Activated effector memory CD4-positive, alpha-beta T cell treated with Interleukin-2 at 50 U/mL for 16 hours (primary cell): ENCODE measurements at places on chromosomes 12 and 14.

DNA sequence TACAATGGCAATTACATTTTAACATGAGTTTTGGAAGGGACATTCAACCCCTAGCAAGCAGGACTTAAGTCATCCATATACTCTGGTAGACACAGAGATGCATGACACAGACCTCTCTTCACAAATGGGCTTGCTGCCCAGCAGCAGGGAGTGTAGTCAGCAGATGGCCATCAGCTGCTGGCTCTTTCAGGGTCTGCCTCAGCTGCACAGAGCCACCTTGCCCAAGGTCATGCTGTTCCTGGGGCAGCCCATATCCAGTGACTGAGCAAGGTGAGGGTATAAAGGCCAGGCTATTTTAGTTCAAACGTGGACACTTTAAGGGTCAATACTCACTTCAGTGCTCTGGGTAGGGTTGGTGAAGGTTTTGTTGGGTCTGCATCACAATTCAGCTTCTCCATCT, 58.3 kb upstream of the JDP2 start:
- DNase-seq, result no peak

DNA sequence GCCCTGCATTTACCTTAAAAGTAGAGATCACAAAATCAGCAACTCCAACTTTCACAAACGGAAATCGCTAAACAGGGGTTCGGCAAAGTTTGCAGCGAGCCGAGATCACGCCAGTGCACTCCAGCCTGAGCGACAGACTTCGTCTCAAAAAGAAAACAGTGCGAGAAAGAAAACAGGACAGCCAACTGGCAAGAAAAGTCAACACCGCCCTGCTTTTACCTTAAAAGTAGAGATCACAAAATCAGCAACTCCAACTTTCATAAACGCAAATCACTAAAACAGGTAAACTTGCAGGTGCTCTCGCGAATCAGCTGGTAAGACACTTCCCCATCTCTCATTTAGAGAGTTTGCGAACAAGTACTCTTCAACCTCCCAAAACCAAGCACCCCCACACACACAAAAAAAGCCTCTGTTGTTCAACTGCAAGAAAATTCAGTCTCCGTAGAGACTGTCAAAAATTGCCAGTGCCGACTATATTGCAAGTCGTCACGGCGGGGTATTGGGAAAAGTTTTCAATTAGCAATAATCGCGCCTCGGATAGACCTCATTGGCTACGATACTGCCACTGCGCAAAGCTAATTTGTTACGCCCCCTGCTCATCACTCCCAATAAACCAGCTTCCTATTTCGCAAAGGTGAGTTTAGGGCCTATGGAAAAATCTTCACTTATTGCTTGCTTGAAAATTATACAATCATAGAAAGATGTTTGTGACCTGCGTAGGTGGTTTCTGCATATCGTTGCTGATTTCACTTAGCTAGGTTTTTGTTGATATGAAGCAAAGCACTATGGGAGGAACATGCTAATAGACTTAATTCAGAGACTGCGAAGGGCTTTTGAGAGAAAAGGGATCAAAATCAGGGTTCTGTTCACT, at the start of gene RNU4-1:
RNU4-1 (minus strand) TSS at position 577 of the 871 bp plus-strand sequence.
- DNase-seq, result peak; percentile 56

DNA sequence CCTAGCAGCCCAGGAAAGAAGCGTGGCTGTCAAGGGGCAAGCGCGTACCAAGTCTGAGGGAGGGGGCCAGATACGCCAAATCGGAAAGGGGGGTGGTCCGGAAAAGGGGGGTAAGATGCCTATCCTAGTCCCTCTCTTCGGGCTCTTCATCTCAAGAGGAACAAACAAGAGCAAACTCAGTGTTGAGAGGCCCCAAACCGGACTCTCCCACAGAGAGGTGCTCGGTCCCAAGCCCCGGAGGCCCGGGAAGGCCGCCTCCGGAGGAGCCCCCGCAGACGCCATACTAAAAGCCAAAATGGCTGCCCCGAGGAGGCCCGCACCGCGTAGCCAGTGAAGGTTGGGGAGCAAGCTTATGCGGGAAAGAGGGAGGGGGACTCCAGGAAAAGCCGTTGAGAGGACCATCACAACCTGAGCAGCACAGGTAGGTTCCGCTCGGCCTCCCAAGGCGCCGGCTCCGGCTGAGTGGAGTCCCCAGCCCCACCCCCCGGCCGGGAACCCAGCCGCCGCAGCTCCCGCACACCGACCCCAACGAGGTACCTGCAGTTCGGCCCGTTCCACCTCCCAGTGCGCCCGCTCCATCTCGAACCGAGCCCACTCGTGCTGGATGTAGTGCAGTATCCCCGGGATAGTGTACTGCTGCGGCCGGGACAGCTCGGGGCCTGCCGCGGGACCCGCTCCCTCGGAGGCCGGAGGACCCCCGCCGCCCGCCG, at the start of gene AP4S1:
AP4S1 (plus strand) TSS at position 283 of the 710 bp plus-strand sequence. CDS start 40,548 bp downstream, outside the sequence.
- DNase-seq, result peak; percentile 40

DNA sequence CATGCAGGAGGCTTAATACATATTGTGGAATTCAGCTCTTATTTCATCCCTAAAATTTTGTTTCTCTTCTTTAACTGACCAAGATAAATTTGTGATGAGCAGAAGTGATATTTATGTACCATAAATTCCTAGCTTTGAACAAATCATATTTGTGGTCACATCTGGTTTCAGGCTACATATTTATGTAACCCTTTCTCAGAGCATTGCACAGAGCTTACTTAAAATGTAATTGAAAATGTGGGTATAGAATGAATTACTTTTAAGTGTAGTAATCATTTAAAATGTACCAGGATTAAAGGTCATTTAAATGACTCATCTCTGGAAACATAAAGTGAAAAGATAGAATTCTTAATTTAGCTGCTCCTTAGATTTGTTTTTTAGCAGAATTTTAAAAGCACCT, 129.9 kb upstream of the FRMD6 start:
- no peak for DNase-seq

DNA sequence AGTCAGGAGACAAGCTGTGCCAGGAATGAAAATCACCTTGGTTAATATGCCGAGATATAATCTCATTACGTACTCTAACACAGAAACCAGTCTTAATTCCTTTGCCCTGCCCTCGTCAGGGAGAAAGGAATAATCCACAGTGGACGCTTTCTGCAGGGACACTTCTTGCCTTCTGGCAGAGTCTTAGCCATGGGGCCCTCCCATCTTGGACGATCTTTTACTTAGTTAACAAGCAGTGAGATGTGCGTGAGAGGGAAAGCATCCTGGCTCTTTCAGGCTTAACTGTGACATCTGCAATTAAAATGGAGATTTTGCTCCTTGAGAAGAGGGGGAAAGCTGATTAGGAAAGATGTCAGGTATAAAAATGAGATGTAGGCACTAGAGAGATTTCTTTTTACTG, 246.4 kb downstream of the TMEM132C start:
- no peak for DNase-seq

DNA sequence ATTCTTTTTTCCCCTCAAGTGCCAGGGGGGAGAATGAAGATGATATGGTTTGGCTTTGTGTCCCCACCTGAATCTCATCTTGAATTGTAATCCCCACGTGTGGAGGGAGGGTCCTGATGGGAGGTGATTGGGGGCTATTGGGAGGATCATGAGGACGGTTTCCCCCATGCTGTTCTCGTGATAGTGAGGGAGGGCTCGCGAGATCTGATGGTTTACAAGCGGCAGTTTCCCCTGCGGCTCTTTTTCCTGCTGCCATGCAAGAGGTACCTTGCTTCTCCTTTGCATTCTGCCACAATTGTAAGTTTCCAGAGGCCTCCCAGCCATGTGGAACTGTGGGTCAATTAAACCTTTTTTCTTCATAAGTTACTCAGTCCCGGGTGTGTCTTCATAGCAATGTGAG, 173.7 kb downstream of the CAND1 start:
- no peak for DNase-seq
